K562 (cell line): ENCODE measurements at places on chromosomes 4 and X. TPM values are rescaled to one million over a fixed set of nuclear protein-coding genes. Genes with fewer than 3 reads are reported as not detected.

SERTM2 gene
- not detected in 2 replicates for total RNA-seq

IL9R gene
- total RNA-seq: 2.2 and 2.7 TPM in 2 replicates

UTP14A gene
- total RNA-seq: 54.6 and 56.2 TPM in 2 replicates

PABPC5 gene
- total RNA-seq: not detected in 2 replicates

HTR2C gene
- total RNA-seq: 0.04 and 0.11 TPM in 2 replicates

RASL11B gene
- 0.53 and 0.56 TPM in 2 replicates for total RNA-seq

PLAC8 gene
- 0.27 and 0.58 TPM in 2 replicates for total RNA-seq

PCSK1N gene
- 0.36 and 0.55 TPM in 2 replicates for total RNA-seq

EGFL6 gene
- not detected in 2 replicates for total RNA-seq

SLC9B1 gene
- total RNA-seq: 0.42 and 0.78 TPM in 2 replicates

HSD17B13 gene
- total RNA-seq: 0.18 and 0.20 TPM in 2 replicates

KLKB1 gene
- total RNA-seq: not detected in 2 replicates

MTMR1 gene
- total RNA-seq: 24.2 and 24.9 TPM in 2 replicates

USP38 gene
- 18.8 and 21.3 TPM in 2 replicates for total RNA-seq

SSX2 gene
- 87.5 and 87.6 TPM in 2 replicates for total RNA-seq

SULT1E1 gene
- total RNA-seq: not detected in 2 replicates

KDR gene
- total RNA-seq: 0.11 and 0.13 TPM in 2 replicates

HSPA4L gene
- total RNA-seq: 28.9 and 33.9 TPM in 2 replicates

TCEAL4 gene
- 2.9 and 3.1 TPM in 2 replicates for total RNA-seq

CHRNA9 gene
- not detected in 2 replicates for total RNA-seq

HTN3 gene
- not detected in 2 replicates for total RNA-seq

CSTF2 gene
- total RNA-seq: 43.0 and 46.4 TPM in 2 replicates

DTHD1 gene
- total RNA-seq: not detected in 2 replicates

SLC4A4 gene
- 0.11 and 0.20 TPM in 2 replicates for total RNA-seq

UGT2A1 gene
- not detected in 2 replicates for total RNA-seq

GLUD2 gene
- total RNA-seq: 8.8 and 9.6 TPM in 2 replicates

TMPRSS11F gene
- total RNA-seq: 0.09 TPM in 1 of 2 replicates, not detected in the other

LYAR gene
- 72.9 and 73.4 TPM in 2 replicates for total RNA-seq

GDPD2 gene
- 0.09 TPM in 1 of 2 replicates, not detected in the other for total RNA-seq

REELD1 gene
- total RNA-seq: not detected in 2 replicates

TRIM75 gene
- not detected in 2 replicates for total RNA-seq

RTL3 gene
- not detected in 2 replicates for total RNA-seq

POU4F2 gene
- not detected in 2 replicates for total RNA-seq

TRAPPC11 gene
- total RNA-seq: 26.5 and 28.7 TPM in 2 replicates

THOC2 gene
- 136 and 140 TPM in 2 replicates for total RNA-seq

GPR119 gene
- total RNA-seq: not detected in 2 replicates

CT45A10 gene
- total RNA-seq: 107 and 108 TPM in 2 replicates

BEND2 gene
- total RNA-seq: 0.09 TPM in 1 of 2 replicates, not detected in the other

HSFX1 gene
- not detected in 2 replicates for total RNA-seq

FAM47A gene
- total RNA-seq: not detected in 2 replicates

PCDH11X gene
- not detected in 2 replicates for total RNA-seq

TLR6 gene
- 0.95 and 1.5 TPM in 2 replicates for total RNA-seq

TMEM255A gene
- not detected in 2 replicates for total RNA-seq

CT45A2 gene
- 7.6 and 8.1 TPM in 2 replicates for total RNA-seq

CENPVL2 gene
- total RNA-seq: not detected in 2 replicates

MAOA gene
- total RNA-seq: 1.9 and 3.5 TPM in 2 replicates

IBSP gene
- not detected in 2 replicates for total RNA-seq

CFAP99 gene
- 0.18 and 0.22 TPM in 2 replicates for total RNA-seq

HELT gene
- total RNA-seq: not detected in 2 replicates

EGF gene
- 1.2 and 1.5 TPM in 2 replicates for total RNA-seq

FAM53A gene
- total RNA-seq: 1.6 and 2.0 TPM in 2 replicates

ITIH6 gene
- total RNA-seq: not detected in 2 replicates

CDKN2AIP gene
- 20.3 and 20.9 TPM in 2 replicates for total RNA-seq

PDHA2 gene
- not detected in 2 replicates for total RNA-seq

TMEM35A gene
- not detected in 2 replicates for total RNA-seq

EFHC2 gene
- 2.0 and 2.6 TPM in 2 replicates for total RNA-seq

GYG2 gene
- 3.8 and 4.4 TPM in 2 replicates for total RNA-seq

PPEF2 gene
- not detected in 2 replicates for total RNA-seq

ZNF630 gene
- 0.27 and 0.29 TPM in 2 replicates for total RNA-seq
